Stimulated activated naive B cell treated with anti-CD40 and anti-IgM and Interleukin-4, amounts not matched to agents 10 μg/mL and 1 μg/mL and 100 μg/mL, for 72 hours (primary cell): ENCODE measurements at places on chromosomes 12 and 14.
A peak's percentile ranks its signal among the peaks of the same experiment; 100 is the strongest.

- peaks cover 10% of the 10 kb centered on the region for H3K4me1 ChIP-seq
- H3K36me3 ChIP-seq, result no peaks in the 10 kb centered on the region
- H3K27ac ChIP-seq, result peak overlapping the region; percentile 27
- no peaks in the 10 kb centered on the region for H3K27me3 ChIP-seq
- no peak for DNase-seq
- H3K4me3 ChIP-seq, result no peak overlapping the region
Measured at GRCh38 chr12:7948589-7949260, 12.7 kb upstream of the SLC2A3 start.

DNA sequence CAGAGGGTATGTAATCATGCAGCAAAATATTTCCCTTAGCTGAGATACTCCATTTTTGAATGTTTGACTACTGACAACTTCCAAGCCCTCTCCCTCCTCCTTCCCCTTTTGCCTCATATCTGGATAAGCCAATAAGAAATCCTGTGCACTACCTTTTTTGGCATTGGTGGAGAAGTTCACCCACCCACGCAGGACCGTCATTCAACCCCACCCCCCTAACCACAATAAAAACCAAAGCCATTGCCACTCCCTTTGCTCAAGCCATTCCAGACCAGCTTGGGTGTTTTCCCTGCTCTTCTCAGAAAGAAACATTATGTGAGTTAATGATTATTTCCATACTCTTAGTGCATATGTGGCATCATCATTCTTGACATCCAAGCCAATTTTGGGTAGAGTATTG is 176.7 kb downstream of the PTPN11 start:
- no peak overlapping the region for H3K27ac ChIP-seq
- no peak overlapping the region for H3K4me3 ChIP-seq
- no peaks in the 10 kb centered on the region for H3K36me3 ChIP-seq

DNA sequence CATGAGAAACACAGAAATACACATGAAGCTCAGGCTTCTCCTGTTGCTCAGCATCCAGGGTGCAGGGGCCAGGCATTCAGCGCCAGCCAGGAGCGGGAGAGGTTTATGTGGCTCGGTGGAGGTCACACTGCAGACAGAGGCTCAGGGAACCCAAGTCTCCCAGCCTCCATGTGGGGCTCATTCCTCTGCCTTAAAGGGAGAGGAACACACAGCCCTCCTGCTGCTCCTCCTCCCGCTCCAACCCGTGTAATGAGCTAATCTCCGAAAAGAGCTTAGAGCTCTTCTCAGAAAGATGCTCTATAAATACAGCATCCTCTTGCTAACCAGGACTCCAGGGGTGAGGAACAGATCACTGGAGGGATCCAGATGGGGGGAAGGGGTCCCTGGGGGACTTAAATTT is 28.2 kb downstream of the FGF6 start:
- H3K27me3 ChIP-seq, result peaks cover 25% of the 10 kb centered on the region
- no peak overlapping the region for H3K4me3 ChIP-seq
- DNase-seq, result no peak
- no peaks in the 10 kb centered on the region for H3K36me3 ChIP-seq

GRCh38 chr14:76612654-76613053 is 148.6 kb upstream of the VASH1 start:
- no peak overlapping the region for H3K4me3 ChIP-seq
- no peak overlapping the region for H3K27ac ChIP-seq
- no peak for DNase-seq
- H3K36me3 ChIP-seq, result no peaks in the 10 kb centered on the region
- no peaks in the 10 kb centered on the region for H3K4me1 ChIP-seq

- no peak overlapping the region for H3K27ac ChIP-seq
- H3K27me3 ChIP-seq, result peaks cover 8% of the 10 kb centered on the region
- H3K4me3 ChIP-seq, result no peak overlapping the region
Measured at GRCh38 chr14:34088914-34089313, 138.0 kb upstream of the EGLN3 start.

- no peak for DNase-seq
- no peak overlapping the region for H3K4me3 ChIP-seq
- H3K4me1 ChIP-seq, result no peaks in the 10 kb centered on the region
- H3K27me3 ChIP-seq, result no peaks in the 10 kb centered on the region
Measured at GRCh38 chr14:30221546-30221945, 293.9 kb upstream of the PRKD1 start.
